HuH-7.5 (cell line): ENCODE measurements at places on chromosomes 12 and 14.

GRCh38 chr12:54068418-54069070, 14.9 kb downstream of the HOXC4 start:
- no peak for DNase-seq

GRCh38 chr12:65152012-65152411, 17.4 kb upstream of the LEMD3 start:
- no peak for DNase-seq

DNA sequence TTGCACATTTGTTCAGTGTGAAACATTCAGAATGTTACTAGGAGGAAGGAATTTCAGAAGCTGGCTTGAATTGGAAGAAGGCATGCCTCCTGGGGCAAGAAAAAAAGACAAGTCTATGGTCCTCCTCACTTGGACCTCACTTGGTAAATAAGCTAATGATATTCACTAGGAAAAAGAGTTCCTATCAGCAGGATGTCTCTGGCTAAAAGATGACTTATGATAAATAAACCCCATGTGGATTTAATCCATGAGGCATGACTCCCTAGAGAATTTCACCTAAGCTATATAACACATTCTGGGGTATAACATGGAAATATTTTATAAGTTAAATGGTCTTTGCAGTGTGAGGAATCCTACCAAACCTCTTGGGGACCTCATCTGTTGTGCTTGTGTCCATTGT, 199.9 kb downstream of the LRIG3 start:
- DNase-seq, result no peak

DNA sequence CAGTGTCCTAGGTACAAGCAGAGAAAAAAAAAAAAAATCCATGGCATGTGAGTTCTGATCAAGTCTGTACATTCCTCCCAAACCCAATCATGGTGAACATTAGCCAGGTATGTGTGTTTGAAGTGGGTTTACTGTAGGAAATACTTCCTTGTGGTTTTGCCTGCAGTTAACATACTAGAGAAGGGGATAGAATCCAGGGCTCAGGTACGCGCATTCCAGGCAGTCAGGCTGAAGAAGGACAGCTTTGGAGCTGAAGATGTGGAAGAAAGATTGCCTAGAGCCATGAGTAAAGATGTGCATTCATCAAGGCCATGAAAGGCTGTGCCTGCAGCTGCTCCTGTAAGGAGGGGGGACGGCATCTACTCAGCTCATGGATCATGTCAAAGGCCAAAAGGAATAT, 88.2 kb upstream of the NTF3 start:
- DNase-seq, result no peak

DNA sequence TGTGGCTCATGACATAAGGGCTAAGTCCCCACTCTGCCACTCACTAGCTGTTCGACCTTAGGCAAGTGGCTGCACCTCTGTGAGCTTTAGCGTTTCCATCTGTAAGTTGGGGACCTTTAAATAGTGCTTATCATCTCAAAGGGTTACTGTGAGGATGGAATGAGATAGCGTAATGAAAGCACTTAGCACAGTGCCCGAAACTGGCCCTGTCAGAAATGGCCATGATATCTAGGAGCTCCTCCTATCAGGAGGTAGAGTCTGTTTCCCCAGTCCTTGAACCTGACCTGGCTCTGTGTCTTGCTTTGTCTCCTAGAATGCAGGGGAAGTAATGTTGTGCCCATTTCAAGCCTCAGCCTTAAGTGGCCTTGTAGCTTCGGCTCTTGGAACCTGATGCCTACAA, 211.0 kb downstream of the RBM19 start:
- no peak for DNase-seq

GRCh38 chr12:103691063-103691462, 104.0 kb downstream of the STAB2 start:
- no peak for DNase-seq

DNA sequence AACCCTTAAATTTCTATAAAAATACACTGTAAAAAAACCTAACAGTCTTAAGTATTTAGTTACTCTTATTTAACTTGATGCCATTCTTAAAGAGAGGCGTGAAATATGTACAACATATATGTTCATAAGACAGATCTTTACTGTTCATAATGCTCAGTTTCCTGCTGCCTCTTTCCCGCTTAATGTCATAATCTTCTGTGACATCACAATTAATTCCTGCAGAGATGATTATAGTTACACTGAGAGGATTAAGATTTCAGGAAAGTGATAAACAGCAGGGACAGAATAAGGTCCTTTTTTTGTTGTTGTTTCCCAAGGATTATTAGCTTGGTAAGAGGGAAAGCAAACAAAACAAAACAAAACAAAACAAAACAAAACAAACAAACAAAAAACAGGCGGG, 801.4 kb downstream of the FLRT2 start:
- DNase-seq, result no peak

GRCh38 chr14:102474934-102475333, 34.6 kb downstream of the ANKRD9 start:
- DNase-seq, result no peak

GRCh38 chr14:92646952-92647796, 101.3 kb downstream of the LGMN start:
- DNase-seq, result no peak

- DNase-seq, result no peak
Measured at GRCh38 chr12:63841011-63841410, 3.5 kb upstream of the SRGAP1 start.

GRCh38 chr14:100345711-100346110, 22.6 kb downstream of the SLC25A47 start:
- DNase-seq, result no peak

GRCh38 chr14:101585211-101585610, 23.9 kb downstream of the DIO3 start:
- DNase-seq, result no peak

DNA sequence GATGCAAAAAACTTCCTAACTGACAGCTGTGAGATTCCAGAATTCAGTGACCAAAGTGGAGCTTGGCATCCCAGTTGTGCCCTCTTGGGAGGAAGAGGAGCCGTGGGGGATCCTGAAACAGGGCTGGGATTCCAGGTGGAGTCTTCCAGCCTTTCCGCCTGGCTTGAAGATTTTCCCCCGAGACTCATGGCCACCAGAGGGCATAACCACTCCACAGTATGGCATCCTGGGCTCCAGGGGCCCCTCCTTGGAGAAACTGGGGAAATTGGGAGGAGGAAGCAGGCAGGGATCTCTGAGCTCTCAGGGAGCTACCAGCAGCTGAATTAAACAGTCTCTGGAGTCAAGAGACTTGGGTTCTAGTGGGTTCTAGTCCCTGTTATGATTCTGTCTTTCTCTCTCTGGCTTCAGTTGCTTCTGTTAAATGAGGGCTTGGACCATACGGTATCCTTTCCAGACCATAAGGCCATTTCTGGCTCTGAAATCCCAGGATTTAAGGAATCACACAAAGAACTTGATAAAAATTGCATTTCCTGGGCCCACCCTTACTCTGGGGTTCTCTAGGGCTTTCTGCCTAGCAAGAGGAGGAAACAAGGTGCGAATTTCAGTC, 2.6 kb upstream of the TAMALIN start:
- DNase-seq, result peak; percentile 70

DNA sequence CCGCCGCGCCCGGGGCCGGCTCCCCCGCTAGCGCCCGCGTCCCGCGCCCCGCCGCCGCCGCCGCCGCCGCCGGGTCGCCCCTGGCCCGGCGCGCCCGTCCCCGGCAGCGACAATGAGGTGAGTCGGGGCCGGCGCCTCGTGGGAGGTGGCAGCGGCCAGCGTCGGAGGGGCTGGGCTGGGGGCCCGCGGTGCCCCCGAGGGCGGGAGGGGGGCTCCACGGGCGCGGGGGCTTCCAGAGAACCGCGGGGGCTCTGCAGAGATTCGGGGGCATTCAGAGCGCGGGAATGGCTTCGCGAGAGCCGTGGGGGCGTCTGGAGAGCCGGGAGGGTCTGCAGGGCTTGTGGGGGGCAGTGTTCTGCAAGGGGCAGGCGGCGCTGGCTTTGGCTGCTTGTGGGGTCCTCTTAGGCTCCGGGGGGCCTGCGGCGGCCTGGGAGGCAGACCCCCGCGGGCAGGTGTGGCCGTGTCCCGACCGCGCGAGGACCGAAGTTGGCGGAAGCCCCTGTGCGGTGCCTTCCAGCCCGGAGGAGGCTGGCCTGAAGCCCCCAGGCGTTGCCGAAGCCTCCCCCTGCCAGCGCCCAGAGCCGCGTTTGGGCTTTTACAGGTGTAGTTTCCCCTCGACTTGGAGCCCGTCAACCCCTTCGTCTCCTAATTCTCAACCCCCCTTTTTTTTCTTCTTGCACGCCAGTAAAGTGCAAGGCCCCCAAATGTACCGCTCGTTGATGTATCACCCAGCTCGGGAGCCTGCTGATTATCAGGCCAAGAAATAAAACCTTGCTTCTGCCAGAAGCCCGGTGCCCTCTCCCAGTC, 93.1 kb upstream of the EVL start:
- no peak for DNase-seq

DNA sequence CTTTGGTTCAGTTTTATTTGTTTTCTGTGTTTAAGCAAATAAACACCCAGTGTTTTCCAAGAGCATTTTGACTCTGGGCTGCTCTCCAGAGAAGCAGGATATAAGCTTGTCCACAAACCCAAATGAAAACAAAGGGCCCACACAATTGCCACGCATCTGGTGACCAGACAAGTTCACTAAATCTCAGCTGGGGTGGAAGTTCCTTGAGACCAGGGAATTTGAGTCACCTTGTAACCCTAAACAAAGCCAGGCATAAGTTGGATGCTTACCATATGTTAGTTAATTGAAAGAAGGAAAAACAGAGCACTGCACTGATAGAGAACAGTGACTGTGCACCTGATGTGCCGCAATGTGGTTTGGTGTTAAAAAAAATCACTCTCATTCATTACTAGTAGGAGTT, 1.6 kb upstream of the TXNRD1 start:
- no peak for DNase-seq

GRCh38 chr14:24432259-24433131, 2.7 kb downstream of the KHNYN start:
- no peak for DNase-seq

DNA sequence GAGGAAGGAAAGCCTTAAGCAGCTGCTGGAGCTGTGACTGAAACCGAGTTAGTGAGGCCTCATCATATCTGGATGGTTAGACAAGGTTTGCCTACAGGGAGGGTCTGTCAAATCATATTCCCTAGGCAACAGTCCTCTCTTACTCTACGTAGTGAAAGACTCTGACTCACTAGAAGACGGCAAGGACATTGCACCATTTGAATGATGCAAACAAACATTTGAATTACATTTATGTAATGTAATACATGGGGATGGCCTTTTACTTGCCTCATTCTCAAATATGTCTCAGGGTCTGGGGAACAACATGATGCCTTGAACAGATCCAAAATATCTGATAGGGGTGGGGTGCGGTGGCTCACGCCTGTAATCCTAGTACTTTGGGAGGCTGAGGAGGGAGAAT, 29.8 kb upstream of the STRAP start:
- DNase-seq, result no peak

DNA sequence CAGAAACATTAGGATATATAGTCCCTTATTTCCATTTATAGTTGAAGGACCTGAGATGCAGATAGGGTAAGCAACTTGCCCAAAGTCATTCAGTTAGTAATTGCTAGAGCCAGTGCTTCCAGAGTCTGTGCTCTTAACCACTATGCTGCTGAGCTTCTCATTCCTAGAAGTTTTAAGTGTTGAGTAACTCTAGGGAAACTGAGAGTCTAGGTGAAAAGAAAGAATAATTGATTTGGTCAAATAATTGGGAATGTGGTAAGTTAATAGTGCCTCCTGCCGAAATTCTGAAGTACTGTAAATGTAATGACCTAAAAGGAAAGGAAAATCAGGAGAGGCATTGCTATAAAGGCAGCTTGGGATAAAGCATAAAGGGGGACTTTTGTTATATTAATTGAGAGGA, 14.1 kb downstream of the PYROXD1 start:
- no peak for DNase-seq

GRCh38 chr12:77013091-77013490, 52.3 kb downstream of the E2F7 start:
- no peak for DNase-seq

GRCh38 chr14:22565391-22565945, 23.6 kb downstream of the DAD1 start:
- no peak for DNase-seq

DNA sequence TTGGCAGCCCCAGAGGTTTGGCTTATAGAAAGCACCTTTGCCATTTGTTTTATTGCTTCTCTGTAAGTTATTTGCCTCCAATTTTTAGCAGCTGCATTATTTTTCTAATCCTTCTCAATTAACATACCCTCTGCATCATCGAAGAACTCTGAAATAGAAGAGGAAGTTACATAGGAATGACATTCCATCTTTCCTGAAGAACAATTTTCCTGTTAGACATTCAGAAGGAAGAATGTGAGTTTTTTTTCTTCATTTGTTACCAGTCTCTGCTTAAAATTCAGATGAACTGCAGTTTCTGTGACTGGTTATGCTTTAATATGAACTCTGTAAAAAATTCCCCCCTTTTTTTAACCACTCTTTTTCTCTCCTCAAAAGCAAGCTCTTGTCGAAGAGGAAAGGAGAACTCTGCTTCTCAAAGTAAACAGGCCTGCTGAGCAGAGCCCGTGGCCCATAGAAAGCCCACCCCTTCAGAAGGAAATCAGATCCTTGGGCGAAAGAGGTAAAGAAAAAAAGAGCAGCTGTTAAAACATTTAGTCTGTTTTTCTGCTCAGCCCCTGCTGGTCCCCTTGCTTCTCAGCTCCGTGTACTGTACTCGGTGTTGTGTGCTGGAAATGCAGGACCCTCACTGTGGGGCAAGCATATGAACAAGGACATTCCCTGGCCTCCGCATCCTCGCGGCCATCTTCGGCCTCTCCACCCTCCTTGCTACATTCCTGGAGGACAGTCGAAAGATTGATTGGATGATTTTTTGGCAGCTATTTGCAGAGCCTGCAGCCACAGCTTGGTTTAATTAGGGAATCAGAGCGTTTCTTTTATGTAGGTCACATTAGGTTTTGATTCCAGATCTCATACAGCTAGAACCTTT, 164.4 kb upstream of the LRIG3 start:
- DNase-seq, result no peak

GRCh38 chr14:68284834-68285233, 465.3 kb downstream of the RAD51B start:
- DNase-seq, result no peak

GRCh38 chr14:94989946-94990345, 167.4 kb downstream of the DICER1 start:
- DNase-seq, result no peak

GRCh38 chr12:108150436-108150835, 21.3 kb downstream of the WSCD2 start:
- no peak for DNase-seq

- no peak for DNase-seq
Measured at GRCh38 chr12:93733358-93733757, 56.2 kb downstream of the CRADD start.

DNA sequence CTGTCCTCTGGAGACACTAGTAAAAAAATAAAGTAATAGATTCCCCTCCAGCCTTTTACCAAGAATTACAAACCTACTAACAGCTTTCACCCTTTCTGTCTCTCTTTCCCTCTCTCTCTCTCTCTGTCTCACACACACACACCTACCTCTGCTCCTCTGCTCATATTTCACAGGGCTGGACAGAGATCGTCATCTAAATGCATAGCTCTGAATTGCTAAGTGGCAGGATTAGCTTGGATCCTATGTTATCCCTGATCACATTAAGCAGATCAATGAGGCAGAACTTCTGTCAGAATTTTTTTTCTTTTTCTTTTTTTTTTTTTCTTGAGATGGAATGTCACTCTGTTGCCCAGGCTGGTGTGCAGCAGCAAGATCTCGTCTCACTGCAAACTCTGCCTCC, 22.9 kb downstream of the VCPKMT start:
- DNase-seq, result no peak
